Right forelimb (tissue), 1 donor: ENCODE measurements at places on chromosomes 1 and 21.

- DNase-seq, result no peak
Measured at GRCh38 chr1:219434285-219434922, 178.5 kb downstream of the ZC3H11B start.

GRCh38 chr1:230030122-230030821, 36.8 kb upstream of the GALNT2 start:
- no peak for DNase-seq

GRCh38 chr1:153903841-153904455, 18.8 kb downstream of the GATAD2B start:
- no peak for DNase-seq

GRCh38 chr1:108533351-108534083, 26.4 kb upstream of the EEIG2 start:
- DNase-seq, result no peak

GRCh38 chr1:28601696-28602095, 9.6 kb downstream of the RAB42 start:
- DNase-seq, result no peak

- DNase-seq, result no peak
Measured at GRCh38 chr1:88150330-88150729, 533.7 kb upstream of the PKN2 start.

DNA sequence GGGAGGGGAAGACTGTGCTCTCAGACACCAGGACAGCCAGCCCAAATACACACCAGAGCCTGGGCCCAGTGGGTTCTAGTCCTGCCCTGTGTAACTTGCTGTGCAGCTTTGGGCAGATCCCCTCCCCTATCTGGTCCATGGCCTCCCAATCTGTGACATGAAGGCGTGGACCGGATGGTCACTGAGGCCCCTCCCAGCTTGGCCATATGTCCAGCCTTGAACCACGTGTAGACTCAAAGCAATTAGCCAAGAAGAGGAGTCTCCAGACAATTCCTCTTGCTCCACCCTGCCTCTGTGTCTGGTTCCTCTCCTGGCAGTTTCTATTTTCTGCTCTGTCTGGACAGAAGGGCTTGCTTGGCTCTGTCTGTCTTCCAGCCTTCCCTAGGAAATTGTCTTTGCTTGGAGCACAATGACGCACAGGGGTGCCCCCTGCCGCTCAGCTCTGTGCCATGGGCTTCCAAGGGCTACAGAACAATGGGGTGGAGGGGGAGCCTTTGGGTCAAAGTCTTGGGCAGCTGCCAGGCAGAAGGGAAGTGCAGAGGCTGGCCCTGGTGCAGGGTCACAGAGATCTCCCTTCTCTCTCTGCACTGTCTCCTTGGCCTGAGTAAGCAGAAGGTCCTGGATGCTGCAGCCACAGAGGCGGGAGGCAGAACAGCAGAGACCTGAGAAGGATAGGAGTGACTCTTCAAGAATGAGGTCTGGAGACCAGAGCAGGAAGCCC, 66.1 kb downstream of the TENT5C start:
- no peak for DNase-seq

- no peak for DNase-seq
Measured at GRCh38 chr1:23354245-23354644, 10.2 kb upstream of the HNRNPR start.

DNA sequence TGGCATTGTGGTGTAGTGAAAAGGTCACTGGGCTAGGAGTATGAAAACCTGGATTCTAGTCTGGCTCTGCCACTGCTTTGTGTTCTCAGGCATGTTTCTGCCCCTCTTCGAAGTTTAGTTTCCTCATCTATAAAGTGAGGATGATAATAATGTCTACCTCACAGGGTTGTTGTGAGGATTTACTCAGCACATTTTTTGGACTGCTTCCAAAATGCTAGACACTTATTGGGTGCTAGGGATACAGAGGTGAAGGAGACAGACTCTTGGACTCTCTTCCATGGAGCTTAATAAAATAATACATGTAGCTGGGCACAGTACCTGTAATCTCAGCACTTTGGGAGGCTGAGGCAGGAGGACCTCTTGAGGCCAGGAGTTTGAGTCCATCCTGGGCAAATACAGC, 3.6 kb downstream of the KIF2C start:
- DNase-seq, result no peak

- no peak for DNase-seq
Measured at GRCh38 chr21:34968414-34969333, 80.4 kb downstream of the RUNX1 start.

- no peak for DNase-seq
Measured at GRCh38 chr1:81217058-81217457, 583.7 kb upstream of the ADGRL2 start.

- DNase-seq, result no peak
Measured at GRCh38 chr1:65009176-65009575, 42.8 kb upstream of the JAK1 start.

DNA sequence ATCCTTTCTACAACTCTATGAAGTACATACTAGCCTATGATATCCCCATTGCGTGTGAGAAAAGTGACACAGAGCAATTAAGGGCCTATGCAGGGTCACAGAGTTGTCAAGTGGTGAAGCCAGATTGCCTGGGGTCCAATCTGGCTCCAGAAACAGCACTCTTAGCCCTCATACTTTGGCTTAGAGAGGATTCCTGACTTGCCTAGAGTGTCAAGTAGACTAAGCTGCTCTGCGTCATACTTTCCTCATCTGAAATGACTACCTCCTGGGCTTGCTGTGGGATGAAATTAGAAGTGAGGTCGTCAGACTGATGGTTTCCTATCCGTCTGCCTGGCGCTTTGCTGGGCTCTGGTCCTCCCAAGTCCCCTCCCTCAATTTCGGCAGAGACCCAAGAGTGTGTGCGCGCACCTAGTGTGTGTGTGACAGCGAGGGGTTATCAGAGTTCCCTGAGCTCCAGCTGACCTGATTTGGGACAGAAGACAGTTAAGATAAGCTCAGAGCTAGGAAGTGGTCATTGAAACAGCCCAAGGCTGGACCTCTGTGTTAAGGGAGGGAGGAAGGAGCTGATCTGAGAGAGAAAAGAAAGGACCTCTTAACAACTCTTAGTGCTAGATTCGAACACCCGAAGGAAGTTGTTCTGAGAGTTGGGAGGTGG, 5.4 kb upstream of the NUAK2 start:
- DNase-seq, result no peak

DNA sequence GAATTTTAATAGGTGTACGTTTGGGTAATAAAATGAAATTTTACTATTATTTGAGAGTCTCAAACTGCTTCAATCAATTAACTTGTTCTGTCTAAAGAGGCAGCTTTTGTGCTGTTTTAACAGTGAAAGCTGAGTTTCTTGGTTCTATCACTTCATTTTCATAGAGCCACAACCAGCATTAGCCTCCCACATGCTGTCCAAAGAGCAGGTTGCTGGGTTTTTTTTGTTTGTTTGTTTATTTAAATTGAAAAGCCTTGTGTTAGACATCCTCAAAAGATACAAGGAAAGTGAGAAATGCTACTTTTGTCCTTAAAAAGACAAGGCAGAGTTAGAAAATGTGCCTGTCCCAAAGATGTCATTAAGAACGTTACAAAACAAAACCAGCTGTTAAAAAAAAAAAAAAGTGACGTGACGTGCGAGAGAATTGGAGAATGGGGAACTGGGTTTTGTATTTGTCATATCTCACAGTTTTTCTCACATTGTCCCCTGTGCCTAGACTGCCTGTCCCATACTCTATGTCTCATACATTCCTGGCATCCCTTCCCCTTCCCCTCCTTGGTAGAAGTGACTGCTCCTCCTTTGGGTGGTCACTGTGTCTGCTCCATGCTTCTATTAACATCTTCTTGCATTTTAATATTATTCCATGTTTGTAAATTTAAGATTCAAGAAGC, 63.1 kb upstream of the CD34 start:
- no peak for DNase-seq

GRCh38 chr1:48552420-48552819, 80.4 kb upstream of the SPATA6 start:
- DNase-seq, result no peak

- no peak for DNase-seq
Measured at GRCh38 chr1:201024625-201024998, 1.1 kb upstream of the KIF21B start.

- no peak for DNase-seq
Measured at GRCh38 chr1:77594366-77595112, 87.9 kb downstream of the ZZZ3 start.

DNA sequence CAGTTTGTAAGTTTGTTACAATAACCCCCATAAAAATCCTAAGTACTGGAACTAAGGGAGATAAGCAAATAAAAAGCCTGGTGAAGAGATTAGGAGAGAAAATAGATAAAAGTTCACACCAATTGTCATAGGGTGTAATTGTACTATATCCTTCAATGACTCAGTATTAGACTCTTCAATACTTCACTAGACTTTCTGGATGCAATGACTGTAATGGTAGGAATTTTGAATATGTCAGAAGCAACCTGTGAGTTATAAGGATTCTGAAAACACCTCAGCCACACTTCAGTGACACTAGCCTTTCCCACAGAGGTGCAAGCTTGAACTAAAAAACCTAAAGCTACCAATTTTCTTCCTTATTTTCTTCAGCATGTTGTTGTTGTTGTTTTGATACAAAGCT, 147.9 kb downstream of the PTGER3 start:
- no peak for DNase-seq

DNA sequence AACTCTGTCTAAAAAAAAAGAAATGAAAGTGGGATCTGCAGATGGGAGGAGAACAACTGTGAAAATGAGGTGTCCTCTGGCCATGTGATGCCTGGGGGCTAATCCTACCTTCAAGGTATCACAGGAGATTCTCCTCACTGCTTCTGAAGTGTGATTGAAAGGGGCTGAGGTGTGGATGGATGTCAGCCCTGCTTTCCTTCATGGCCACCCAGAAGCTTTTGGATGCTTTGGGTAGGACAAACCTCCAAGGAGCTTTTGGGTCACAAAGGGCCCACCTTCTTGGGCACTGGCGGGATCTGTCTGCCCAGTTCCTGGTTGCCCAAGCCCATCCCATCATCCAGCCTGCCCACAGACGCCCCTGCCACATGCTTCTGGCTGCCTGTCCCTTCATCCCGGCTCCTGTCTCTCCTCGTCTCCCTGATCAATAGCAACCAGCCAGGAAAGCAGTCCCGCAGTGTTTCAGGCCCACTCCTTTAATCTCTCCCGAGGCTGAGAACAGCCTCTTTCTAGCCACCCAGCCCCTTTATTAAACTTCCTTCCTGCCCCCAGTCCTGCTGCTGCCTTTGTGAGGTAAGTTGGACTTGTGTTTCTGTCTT, 87.2 kb downstream of the MAN1C1 start:
- DNase-seq, result no peak

DNA sequence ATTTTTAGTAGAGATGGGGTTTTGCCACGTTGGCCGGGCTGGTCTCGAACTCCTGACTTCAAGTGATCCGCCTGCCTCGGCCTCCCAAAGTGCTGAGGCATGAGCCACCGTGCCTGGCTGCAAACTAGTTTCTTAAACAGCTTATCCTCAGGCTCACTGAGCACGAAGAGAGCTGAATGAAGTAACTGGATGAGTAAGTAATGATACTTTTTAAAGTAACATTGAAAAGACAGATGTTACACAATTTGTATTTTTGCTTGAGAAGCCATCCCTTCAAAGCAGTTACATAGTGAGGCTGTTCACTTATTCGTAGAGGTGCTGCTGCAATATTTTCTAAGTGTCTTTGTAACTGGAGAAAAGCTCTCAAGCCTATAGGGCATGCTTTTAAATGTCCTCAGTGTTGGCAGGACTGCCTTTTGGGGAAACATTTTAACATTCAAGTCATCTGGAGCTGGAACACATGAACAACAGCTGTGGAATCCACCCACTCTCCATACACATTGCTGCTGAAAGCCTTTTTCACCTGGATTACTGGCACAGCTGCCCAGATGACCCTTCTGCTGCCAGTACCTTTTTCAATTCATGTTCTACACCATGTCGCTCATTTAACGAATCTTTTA, 2.7 kb upstream of the YBX1 start:
- no peak for DNase-seq

GRCh38 chr1:40715491-40716059, 24.1 kb downstream of the NFYC start:
- no peak for DNase-seq

DNA sequence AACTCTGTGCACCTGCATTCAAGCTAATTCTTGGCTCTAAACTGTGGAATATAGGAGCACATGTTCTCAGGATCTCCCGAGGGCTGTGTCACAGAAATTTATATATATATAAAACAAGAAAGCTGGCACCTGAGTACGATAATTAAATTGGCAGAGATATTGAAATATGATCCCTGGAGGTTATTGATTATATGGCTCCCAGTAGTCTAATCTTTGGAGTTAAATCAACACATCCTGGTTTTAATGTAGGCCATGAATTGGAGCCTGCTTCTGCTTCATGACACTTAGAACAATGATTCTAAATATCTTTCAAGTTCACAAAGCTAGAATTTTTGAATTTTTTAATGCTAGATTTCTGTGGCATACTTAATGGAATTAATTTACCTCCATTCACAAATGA, 84.3 kb downstream of the CTH start:
- no peak for DNase-seq
